ENCODE measurements at places on chromosomes 7 and 10.
A peak's percentile ranks its signal among the peaks of the same experiment; 100 is the strongest.

- no peak for DNase-seq
Observed at GRCh38 chr7:27564881-27565482, 97.7 kb downstream of the HIBADH start.

- no peak for DNase-seq
Observed at GRCh38 chr10:34615770-34616169, 199.3 kb downstream of the PARD3 start.

- no peak for DNase-seq
Observed at GRCh38 chr7:151774951-151775350, 102.0 kb downstream of the PRKAG2 start.

DNA sequence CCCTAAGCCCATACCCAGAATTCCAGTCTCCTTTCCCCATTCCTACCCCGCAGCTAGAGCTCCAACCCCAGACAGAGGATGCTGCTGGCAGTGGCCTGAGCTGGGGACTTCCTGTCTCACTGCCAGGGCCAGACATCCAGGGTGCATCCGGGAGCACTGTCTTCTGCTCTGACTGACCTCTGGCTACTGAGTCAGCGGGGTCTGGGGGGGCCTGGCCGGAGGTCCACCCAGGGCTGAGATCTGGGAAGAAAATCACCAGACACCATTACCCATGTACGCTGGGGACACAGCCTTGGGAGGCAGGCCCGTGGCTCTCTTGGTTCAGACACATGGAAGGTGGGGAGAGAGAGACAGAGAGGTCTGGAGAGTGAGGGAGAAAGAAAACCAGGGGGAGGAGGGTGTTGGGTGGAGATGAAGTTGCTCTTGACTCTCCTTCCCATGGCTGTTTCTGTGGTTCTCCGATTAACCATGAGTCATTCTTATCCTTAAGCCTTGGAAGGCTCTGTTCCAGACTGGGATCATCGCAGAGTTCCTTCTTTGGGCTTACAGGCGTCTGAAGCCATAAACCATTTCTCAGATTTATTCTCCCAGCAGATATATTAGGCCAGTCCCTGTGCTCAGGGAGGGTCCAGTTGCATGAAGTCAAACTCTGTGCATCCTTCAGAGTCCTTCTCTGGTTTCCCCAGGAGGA lies 23.6 kb downstream of the TSPAN15 start:
- DNase-seq, result peak; percentile 57

Data from SJSA1 (cell line).